ENCODE measurements at places on chromosomes 6 and 20.

DNA sequence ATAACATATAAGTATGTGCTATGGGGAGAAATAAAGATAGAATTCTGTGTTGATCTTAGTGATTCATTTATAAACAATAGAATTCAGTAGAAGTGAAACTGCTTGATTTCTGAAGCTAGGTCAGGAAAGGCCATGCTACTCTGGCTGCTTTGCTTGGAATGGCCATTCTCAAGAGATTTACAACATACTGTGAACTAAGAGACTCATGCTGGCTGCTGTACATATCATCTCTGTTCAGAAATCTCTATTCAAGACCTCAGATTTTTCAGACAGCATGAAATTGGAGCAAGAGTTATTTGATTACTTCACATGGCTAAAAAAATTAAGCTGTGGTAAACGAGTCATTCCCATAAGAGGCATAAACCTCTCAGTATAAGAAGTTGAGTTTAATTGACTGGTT lies 662.6 kb downstream of the BCKDHB start:
- no peak for DNase-seq

DNA sequence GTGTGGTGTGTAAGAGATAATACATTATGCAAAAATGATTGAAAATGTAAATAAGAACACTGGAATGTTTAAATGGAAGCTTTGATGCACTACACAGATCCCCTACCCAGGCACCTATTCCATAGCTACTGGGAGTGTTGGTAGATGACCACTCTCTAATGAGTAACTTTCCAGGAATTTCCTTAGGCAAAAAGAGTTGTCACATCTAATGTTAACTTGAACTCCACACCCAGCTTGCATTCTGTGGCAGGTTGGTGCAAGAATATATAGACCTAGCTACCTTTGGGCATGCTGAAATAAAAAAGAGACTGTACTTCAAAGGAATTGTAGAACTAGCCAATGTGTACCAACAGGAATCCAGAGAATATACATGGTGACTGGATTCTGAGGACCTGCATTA lies 1254.2 kb upstream of the EYS start:
- DNase-seq, result no peak

DNA sequence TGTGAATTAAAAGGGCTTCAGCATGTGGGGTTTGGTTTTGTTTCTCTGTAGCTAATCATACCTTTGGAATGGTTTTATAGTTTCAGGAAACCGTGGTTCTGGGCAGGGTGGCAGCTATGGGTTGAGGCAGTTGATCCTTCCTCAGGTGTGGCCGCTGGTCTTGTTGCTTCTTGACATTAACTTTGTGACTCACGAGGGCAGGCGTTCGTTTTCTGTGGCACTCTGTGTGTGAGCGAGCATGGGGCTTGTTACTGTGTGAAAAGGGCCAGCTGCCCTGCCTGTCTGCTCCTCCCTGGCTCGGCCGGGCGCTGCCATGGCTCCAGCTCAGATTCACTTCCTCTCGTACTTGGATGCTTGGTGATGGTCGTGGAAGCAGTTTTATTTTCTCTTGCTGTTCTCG lies 16.2 kb downstream of the DNAJC5 start:
- no peak for DNase-seq

- DNase-seq, result no peak
These were observed 30.6 kb downstream of the TFEB start for GRCh38 chr6:41704656-41705310.

GRCh38 chr6:39572661-39573340 lies 152.4 kb downstream of the KIF6 start:
- no peak for DNase-seq

GRCh38 chr6:166440106-166440505 lies 57.4 kb upstream of the MPC1 start:
- DNase-seq, result no peak

DNA sequence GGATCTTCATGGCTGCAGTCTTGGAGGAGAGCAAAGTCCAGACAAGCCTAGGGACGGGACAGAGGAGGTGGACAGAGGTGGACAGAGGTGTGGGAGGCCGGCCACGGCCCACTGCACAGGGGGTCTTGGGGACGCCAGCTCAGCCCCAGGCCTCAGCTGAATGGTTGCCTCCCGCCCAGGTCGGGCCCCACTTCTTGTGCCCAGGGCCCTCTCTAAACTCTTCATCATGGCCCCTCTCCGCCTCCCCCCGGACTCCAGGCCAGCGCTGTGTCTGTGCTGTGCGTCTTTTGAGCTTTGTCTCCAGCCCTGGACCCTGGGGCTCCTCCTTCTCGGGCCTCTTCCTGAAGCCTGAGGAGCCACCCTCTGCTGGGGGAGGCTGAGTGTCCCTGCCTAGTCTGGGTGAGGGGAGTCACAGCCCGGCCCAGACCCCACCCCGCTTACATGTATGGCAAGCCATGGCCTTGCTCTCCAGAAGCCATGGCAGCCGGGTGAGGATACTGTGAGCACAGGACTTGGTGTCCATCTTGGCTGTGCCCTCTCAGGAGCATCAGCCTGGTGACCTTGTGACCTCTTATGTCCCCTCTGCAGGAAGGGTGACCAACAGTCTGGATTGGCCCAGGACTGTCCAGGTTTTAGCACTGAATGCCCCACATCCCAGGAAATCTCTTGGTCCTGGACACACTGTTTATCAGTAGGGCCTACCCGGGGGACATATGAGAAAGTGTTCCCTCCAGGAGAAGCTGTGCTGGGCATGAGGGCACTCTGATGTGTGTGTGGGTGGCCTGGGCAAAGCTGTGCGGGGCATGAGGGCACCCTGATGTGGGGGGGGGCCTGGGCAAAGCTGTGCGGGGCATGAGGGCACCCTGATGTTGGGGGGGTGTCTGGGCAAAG lies 9.4 kb upstream of the NPBWR2 start:
- peak; percentile 39 for DNase-seq

- DNase-seq, result no peak
These were observed 80.8 kb downstream of the RPP40 start for GRCh38 chr6:4923081-4923480.

DNA sequence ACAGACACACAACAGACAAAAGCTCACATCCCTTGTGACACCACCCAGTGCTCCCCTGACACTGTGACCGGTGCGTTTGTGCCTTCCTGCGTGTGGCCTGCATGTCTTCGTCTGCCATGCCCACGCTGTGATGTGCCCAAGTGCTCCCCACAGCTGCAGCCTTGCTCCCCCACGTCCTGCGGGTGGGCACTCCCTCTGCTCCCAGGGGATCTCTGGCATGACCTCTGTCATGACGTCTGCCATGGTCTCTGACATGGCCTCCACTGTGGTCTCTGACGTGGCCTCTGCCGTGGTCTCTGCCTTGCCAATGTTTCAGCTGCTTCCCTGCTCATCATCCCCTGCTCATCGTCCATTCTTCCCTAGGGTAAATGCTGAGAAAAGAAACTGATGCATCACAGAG lies 200.9 kb downstream of the DLL1 start:
- DNase-seq, result peak; percentile 18

- no peak for DNase-seq
These were observed 8.3 kb downstream of the VEGFA start for GRCh38 chr6:43778131-43778855.

DNA sequence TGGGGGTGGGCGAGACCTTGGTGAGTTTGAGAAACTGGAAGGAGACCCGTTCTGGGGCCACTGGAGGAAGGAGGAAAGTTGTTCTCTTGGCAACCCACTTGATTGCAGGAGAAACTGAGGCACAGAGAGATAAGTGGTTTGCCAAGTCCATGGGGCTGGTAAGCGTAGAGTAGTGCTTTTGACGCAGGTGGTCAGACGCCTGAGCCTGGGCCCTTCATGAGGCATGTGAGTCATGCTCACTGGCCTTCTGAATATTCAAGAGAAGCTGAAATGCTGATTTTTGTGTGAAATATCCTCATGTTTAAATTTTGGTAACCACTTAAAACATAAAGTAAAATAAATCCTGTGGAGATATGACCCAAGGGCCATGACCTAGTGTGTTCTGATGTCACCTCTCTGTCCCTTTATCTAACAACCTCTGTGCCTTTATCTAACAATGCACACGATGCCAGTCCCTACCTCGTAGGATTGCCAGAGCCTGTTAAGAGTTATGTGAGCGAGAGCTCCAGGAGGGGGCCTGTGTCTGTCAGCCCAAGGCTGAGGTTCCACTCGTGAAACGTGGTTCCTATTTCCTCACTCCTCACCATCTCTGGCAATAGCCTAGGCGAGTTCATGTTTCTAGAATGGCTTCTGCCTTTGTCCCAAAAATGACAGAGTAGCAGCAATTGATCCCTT lies 32.8 kb upstream of the PMEPA1 start:
- DNase-seq, result no peak

DNA sequence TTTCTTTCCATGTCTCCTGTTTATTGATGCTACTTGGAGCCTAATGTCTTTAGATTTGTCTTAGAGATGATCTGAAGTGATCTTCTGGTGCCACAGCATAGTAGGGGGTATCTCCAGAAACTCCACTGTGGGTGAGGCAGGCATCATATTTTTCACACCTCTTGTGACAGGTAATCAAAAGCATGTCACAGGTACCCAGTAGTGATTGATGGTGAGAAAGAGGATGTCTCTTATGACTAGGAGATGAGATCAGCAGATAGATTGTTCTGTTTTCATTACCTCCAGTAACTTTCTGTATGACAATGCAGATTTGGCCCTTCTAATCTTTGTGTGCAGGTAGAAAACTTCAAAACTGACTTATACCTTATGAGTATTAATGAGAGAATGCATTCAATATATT lies 13.5 kb downstream of the NCOA7 start:
- DNase-seq, result no peak

- DNase-seq, result no peak
These were observed 545 bp downstream of the ACTR5 start for GRCh38 chr20:38748861-38749149.

GRCh38 chr6:136252441-136252840 lies 2.3 kb upstream of the MTFR2 start:
- no peak for DNase-seq

DNA sequence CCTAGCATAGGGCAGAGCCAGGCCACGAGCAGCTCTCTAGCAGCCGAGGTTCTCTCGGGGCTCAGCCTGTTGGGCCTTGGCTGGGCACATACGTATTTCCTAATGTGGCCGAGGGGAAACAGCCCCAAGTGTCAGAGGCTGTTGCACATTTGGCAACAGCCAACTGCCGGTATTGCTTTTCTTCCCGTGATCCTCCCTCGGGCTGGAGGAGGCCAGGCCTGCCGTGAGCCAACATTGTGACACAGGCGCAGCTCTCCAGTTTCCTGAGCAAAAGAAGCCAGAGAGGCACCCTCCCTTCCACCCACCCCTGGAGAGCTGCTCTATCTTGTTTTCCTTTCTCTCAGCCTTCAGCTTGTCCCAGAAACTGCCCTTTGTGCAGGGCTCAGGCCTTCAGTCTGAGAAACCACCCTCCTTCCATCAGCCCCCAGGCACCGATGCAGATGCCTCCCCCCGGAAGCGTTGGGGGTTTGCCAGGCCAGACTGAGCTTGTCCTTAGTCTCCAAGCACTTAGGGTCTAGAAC lies 5.1 kb upstream of the BPI start:
- DNase-seq, result peak; percentile 60

DNA sequence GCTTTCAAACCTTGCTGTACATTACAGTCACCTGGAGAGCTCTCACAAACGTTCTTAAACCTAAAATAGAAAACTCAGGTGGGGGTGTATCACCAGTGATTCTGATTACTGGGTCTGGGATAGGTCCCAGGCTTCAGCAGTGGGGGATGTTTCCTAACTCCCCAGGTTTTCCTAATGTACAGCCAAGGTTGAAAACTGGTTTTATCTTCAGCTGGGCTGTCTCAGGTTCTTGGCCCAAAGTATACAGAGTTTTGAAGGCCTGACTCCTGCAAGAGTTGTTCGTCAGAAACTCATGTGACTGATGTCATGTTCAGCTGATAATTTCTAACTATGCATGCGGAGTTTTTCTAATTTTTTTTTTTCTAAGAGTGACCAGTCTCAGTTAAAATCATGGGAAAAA lies 9.8 kb downstream of the SYCP2L start:
- no peak for DNase-seq

GRCh38 chr6:40852779-40853373 lies 186.1 kb downstream of the UNC5CL start:
- no peak for DNase-seq

- DNase-seq, result no peak
These were observed 97.2 kb downstream of the PTPRT start for GRCh38 chr20:43092386-43093088.

- DNase-seq, result no peak
These were observed 42.7 kb upstream of the HINT3 start for GRCh38 chr6:125913864-125914351.

DNA sequence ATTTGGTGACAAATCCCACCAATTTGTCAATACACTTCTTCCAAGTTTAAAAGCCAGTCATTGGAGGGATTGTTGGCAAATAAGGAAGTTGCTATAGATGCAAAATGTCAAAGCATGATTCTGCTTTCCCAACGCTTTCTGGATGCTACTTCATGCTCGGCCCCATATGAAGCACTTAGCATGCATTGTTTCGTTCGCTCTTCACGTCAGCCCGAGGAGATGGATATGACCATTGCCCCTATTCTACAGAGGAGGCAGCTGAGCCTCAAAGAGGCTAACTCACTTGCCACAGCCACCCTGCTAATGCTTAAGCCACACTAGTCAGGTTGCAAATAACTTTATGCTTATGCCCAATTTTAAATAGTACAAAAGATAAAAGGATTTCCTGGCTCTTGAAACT lies 2.8 kb upstream of the NXT1 start:
- DNase-seq, result no peak

DNA sequence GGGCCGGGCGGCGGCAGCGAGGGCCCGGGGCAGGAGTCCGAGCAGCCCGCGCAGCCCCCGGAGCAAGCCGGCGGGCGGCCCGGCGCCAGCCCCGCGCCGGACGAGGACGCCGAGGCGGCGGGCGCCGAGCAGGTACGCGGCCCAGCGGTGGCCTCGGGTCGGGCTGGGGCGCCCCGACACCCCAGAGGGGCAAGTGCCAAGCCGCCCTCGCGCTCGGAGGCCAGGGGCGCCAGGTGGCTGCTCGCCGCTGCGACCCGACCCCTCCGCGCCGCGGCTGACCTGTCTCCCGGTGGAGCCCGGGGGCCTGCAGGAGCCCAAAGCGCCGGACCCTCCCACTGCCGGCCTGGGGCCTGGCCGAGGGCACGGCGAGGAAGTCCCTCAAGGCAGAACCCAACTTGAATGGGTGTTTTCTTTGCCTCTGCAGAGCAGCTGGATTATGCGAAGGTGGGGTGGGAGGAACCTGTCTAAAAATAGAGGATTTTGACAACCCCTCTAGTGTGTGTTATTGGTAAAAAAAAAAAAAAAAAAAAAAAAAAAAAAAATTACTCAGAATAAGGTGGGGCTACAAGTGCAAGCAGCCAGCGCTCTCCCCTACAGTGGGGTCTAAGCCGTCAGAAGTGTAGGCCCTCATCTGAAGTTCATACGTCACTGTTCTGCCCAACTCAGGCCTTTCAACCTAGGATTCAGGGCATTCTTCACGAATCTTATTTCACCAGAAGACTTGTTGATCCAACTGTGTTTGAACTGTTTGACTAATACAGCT lies 609 bp downstream of the OGFRL1 start:
- DNase-seq, result peak; percentile 61

Data from right forelimb (tissue), 1 donor.